ENCODE measurements at places on chromosomes 7 and 10.

DNA sequence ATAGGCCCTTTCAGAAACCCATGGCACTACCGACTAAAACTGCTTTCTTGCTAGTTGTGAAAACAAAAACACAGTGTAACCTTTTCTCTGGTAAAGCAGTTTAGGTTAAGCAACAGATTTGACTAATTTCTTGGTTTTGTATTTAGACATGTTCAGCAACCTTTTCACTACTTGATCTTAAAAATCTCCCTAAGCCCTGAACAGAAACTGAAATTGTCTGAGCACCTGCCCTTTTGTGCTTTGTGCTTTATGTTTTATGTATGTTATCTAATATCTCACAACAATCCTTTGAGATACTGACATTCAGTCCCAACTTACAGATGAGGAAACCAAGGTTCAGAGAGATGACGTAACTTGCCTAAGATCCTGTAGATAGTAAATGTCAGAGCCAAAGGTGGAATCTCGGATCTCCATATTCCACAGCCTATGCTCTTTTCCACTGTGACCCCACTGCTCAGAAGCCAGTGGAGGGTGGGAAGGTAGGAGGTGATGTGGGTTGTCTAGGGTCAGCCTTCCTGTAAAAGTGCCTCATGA is 146.6 kb downstream of the LCOR start:
- no peak for DNase-seq

DNA sequence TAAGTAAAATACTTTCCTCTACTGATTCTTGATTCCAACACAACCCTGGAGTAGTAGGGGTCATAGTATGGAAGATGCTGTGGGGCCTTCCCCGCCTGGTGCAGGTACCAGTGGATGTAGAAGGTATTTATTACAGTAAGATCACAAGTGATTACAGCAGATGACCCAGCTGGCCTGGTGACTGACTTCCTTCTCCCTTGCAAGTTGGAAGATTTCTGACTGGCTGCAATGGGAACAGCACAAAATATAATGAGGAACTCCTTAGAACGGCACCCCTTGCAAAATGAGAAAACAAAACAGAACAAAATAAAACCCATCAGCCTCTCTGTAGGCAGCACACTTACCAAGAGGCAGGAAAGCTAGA is 61.7 kb upstream of the TARP start:
- no peak for DNase-seq

DNA sequence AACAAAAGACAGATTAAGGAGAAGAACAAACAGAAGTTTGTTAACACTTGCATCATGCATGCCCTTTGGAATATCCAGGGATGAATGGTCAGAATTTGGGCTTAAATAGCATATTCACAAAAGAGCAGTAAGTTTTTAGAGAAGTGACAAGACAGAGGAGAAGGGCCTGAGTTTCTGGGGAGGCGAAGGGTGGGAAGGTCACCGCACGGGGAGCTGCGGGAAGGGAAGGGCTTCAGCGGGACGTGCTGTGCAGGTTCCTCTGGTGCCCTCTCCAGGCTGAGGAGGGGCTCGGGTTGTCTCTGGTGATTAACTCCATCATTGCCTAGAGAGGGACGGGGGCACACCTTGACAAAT is 10.4 kb upstream of the ZNF22 start:
- DNase-seq, result no peak

DNA sequence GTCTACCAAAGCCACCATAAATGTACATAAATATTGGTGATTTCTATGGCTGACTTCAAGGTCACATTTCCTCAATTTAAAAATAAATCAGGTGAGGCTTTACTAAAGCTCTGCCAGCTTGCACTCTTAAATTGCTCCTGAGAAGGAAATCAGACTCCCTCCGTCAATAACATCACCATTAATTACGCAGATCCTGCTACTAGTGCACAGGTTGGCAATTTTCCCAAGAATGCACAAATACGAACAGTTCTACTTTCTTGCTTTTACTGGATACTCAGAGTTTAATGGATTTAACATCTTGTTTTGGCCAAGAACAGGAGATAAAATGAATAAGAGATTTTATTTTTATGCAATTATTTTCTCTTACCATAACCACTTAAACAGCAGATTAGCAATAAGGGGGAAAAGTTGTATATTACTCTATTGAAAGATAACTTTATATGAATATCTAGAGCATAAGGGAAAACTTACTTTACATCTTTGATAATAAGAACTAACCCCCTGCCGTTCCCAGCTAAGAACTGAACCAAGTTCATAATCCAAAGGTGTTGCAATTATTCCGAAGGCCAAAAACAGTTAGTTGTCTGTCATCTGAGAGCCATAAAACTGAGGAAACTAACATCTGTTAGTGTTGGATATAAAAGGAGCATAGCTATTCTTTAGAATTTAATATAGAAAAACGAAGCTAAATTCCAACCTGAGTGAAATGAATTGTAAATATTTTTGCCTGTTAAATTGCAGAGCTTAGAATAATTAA is 140.5 kb downstream of the TWIST1 start:
- DNase-seq, result no peak
